ENCODE measurements at places on chromosomes 6 and 20. TPM values are rescaled to one million over a fixed set of nuclear protein-coding genes. Genes with fewer than 3 reads are reported as not detected.

Gene SSTR4
- total RNA-seq = not detected

DNA sequence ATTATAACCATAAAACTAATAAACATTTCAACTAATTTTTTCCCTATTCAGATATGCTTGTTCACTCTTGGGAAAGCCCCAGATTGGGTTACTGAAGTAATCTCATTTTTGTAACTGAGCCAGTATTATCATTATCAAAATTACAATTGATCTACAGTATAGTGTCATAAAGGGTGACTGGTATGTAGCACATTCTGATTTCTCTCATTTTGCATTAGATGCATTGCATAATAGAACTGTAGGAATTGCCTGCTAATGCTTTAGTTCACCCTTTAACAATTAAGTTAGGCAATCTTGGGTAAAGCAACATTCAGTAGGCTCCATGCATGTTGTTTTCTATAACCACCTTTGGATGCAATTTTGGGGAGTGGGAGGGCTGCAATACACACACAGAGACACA is 150.8 kb upstream of the FLRT3 start:
- DNase-seq = no peak

Gene CLVS2
- total RNA-seq = not detected

- no peak for DNase-seq
These were observed 20.1 kb upstream of the SERINC3 start for GRCh38 chr20:44541992-44542391.

Gene FERMT1
- 0.51 TPM for total RNA-seq

- no peak for DNase-seq
These were observed 12.7 kb upstream of the SMOC2 start for GRCh38 chr6:168428052-168428826.

GRCh38 chr6:37259191-37259590 is 1.2 kb upstream of the TMEM217 start:
- no peak for DNase-seq

DNA sequence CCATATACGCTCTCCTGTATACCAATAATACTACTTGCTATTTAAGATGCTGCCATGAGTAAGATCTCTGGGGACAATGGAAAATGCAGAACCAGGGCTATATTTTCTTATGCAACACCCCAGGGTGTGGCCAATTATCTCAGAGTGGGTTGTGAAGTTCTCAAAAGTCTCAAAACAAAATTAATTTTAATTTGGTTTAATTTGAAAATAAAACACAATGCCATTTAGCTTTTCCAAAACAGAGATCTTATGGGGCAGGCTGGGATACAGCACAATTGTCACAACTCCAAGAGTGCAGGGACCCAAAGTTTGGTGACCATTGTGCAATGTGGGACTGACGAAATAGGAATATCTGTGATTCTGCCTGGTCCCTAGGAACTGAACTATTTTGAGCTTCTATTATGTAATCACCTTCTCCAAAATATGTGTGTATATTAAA is 43.1 kb downstream of the MBOAT1 start:
- no peak for DNase-seq

Data from activated T-cell treated with anti-CD3 and anti-CD28 coated beads, Interleukin-2, amount 50 U/mL, for 4 hours (primary cell).